ENCODE measurements at places on chromosomes 13 and 19.

GRCh38 chr19:29603308-29603707 lies 2.8 kb upstream of the POP4 start:
- DNase-seq, result no peak

DNA sequence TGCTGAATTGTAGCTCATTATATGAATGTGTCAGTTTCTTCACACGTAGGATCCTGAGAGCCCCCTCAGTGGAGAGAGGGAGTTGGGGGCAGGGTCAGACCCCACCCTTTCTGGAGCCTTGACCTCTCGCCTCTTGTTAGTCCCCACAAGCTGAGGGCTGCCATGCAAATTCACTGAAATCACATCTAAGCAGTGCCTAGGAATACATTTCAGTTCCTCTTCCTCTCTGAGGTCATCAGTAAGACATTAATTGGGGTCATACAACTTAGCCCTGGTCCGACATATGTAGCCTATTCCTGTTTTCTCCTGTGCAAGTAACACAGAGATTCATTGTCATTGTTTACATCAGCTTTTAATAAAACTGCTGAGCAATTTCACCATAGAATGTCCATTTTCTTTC lies 30.0 kb downstream of the MYO9B start:
- DNase-seq, result no peak

- DNase-seq, result no peak
Measured at GRCh38 chr13:39665763-39666162, 10.3 kb downstream of the COG6 start.

GRCh38 chr19:17121736-17122293 lies 46.2 kb downstream of the MYO9B start:
- DNase-seq, result no peak

- no peak for DNase-seq
Measured at GRCh38 chr13:95926231-95926630, 127.0 kb downstream of the UGGT2 start.

DNA sequence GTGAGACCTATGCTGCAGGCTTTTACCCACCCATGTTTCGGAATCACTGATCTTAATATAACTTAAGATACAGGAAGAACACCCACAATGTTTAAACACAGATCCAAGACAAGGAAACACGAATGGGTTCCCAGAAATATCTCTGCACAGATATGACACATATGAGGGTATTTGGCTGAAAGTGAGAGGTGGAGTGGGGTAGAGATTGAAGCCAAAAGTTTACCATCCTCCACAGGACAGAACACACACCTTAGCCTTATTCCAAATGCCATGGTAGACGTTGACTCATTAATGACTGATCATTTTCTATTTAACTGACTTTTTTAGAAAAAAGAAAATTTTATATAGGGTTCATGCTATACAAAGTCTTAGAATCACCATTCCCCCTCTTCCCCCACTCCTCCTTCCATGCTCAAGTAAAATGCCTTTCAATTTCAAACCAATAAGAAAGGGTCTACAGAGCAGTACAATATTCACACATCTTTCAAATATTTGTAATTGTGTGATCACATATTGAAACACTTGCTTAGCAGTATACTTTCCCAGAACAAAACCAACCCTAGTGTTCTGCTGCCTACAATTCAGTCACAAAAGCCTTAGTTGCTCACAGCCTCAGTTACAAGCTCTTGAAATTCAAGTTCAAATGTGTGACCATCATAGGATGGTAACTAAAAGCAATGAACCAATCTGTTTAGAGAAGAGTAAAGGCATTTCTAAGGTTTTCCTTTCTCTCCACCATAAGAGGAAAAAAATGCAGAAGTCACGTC lies 11.8 kb upstream of the DOCK9 start:
- no peak for DNase-seq

- DNase-seq, result no peak
Measured at GRCh38 chr13:30587739-30588138, 30.0 kb upstream of the USPL1 start.

- no peak for DNase-seq
Measured at GRCh38 chr19:30557212-30557611, 185.0 kb downstream of the ZNF536 start.

GRCh38 chr19:37303591-37304171 lies 67.2 kb upstream of the ZNF527 start:
- no peak for DNase-seq

GRCh38 chr13:98420554-98421175 lies 156.2 kb downstream of the STK24 start:
- no peak for DNase-seq

DNA sequence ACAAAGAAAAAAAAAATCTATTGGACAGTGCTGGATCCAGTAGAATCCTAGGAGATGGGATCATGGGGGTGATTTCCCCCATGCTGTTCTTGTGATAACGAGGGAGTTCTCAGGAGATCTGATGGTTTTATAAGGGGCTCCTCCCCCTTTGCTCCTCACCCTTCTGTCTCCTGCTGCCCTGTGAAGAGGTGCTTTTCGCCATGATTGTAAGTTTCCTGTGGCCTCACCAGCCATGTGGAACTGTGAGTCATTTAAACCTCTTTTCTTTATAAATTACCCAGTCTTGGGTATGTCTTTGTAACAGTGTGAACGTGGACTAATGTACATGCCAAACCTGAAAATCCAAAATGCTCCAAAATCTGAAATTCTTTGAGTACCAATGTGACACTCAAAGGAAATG lies 45.5 kb downstream of the ARHGEF7 start:
- no peak for DNase-seq

- DNase-seq, result no peak
Measured at GRCh38 chr19:44747739-44748425, 626 bp upstream of the BCL3 start.

GRCh38 chr19:32819419-32820400 lies 49.9 kb downstream of the SLC7A9 start:
- no peak for DNase-seq

GRCh38 chr19:49744946-49745381 lies 18.1 kb downstream of the TSKS start:
- DNase-seq, result no peak

DNA sequence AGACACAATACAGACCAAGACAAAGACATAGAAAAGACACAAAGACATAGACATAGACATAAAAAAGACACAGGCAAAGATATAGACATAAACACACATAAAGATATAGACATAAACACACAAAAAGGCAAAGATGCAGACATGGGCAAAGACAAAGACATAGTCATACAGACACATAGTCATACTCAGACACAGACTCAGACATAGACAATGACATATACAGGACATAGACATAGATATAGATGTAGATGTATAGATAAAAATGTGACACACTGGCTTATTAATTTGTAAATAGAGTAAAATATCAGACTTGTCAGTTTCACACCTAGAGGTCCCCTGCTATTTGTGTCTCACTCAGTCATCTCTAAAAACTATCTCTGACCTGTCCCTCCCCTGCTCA lies 42.8 kb downstream of the OR10H4 start:
- no peak for DNase-seq

GRCh38 chr19:11848594-11849469 lies at the start of gene ZNF439:
ZNF439 (plus strand) TSS chr19:11848726; CDS start chr19:11848868, 142 bp downstream.
- DNase-seq, result peak; percentile 90

GRCh38 chr13:79593641-79594275 lies 112.8 kb downstream of the NDFIP2 start:
- DNase-seq, result no peak

DNA sequence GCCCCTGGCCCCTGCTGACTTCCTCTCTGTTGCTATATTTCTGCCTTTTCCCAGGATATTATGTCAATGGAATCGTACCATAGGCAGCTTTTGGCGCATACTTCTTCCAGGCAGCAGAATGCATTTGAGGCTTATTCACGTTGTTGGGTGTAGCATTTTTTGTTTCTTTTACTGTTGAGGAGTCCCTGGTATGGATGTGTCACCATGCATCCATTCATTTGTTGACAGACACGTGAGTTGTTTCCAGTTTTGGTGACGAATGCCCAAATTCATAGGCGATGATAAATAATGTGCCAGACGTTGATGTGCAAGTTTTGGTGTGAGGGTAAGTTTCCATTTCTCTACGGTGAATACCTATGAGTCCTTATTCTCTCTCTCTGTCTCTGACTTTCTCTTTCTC lies 5.0 kb downstream of the NFILZ start:
- no peak for DNase-seq

DNA sequence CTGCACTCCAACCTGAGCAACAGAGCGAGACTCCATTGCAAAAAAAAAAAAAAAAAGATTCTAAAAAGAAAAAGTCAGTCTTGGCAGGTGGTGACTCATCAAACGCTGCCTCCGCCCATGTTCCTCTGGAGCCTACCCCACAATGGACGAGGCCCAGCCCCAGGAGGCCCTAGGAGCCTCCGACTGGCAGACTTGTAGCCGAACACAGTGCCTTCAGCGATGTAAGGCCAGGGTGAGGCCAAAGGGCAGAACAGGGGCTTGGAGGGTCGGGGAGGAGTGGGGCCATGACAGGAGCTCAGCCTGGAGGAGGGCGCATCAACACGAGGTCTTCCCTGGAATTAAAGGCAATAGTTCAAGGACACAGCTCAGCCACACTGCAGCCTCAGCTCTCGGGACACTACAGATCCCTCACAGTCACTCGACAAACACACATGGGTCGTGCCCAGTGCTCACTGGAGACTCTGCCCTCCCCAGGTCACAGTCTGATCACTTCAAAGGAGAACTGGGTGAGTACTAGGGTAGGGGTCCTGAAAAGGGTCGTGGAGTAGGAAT lies 5.1 kb downstream of the USE1 start:
- no peak for DNase-seq

DNA sequence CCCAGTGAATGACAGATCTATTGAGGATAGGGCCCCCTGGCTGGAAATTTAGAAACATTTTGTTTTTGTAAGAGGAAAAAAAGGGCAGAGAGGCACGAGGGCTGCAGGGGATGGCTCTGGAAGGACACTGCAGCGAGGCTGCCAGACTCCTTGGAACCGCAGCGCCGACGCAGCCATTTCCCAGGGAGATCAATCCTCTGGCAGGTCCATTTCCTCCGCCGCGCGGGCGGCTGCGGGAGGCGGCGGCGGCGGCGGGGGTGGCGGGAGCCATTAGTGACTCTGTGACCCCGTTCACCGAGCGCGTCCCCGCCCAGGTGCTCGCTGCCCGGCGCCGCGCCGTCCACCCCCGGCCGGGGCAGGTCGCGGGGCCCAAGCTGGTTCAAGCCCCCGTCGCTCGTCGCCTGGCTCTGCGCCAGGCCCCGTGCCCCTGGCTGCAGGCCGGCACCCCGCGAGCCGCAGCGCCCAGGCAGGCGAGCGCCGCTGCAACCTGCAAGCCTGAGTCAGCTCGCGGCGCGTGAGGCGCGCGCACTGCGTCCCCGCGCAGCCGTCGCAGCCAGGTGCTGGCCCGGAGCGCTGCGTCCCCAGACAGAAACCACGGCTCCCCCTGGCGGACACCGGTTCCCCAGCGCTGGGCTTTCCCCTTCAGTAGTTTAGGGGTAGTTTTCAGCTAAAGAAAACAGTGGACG lies 192.6 kb downstream of the KATNAL1 start:
- peak; percentile 92 for DNase-seq

DNA sequence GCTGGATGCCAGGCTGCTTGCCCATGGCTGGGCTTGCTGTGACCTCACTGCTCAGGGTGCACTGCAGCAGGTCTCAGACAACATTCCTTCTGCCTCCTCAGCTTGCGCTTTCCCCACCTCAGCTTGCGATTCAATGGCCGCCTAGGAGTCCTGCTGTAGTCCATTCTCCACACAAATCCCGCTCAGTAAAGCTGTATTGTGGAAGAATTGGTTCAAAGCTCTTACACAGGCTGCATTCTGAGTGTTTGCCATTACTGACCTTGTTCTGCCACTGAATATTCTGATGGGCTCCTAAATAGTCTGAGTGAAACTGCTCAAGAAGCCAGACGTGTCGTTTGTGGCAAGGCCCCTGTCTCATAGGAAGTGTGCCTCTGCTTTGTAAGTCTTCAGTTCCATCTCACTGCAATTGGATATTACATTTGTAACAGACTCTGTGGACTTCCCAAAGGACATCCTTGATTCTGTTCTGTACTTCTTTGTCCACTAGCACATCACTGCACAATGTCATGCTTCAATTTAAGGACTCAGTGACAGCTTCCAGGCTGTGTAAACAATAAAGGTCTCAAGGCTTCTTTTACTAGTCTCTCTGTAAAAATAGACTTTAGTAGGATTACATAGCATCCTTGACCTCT lies 49.8 kb downstream of the KATNAL1 start:
- no peak for DNase-seq

DNA sequence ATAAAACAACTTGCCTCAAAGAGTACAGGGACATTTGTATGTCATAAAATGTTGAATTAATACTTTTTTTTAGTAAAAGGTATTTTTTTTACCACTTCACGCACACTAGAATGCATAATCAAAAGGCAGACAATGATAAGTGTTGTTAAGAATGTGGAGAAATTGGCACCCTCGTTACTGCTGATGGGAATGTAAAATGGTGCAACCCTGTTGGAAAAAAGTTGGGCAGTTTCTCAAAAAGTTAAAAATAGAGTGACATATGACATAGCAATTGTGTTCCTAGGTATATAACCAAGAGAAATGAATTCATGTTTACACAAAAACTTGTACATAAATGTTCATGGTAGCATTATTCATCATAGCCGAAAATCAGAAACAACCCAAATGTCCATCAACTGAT lies 109.5 kb downstream of the PIBF1 start:
- DNase-seq, result no peak

GRCh38 chr19:17378271-17378670 lies 1.1 kb upstream of the PLVAP start:
- DNase-seq, result no peak

DNA sequence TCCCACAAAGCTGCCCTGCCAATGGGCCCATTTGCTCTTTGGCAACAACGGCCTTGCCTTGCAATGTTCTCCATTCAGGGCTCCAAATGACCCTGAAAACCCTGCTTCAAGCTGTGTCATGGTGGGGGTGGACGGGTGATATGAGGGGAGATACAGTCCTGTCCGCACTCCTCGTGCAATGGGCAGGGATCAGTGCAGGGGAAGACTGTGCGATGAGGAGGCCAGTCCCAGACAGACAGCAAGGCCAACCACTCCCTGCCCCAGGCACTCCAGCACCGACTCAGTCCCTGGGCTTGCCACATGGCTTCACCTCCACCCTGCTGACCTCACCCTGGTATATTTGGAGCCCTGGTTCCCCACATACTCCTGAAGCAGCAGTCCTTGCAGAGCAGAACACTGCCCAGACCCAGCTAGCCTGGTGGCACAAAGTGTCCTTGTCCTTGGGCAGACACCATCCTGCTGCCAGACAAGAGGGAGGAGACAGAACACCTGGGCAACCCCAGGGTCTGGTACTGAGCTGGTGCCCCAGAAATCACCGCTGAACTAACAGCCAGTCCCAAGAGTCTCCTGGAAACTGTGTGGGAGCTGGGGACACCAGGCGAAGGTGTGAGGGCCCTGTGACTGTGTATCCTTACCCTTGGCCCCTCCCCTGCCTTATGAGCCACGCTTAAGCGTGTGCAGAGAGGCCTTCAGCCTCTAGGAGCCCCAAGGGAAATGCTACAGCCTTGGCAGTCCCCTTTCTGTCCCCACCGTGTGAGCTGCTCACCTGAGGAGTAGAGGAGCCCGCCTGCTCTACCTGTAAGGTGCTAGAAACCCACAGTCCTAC lies 9.1 kb upstream of the SLC35E1 start:
- DNase-seq, result no peak
